ENCODE measurements at places on chromosomes 7 and 10.

GRCh38 chr7:121447911-121448300 lies 51.8 kb upstream of the FAM3C start:
- peak; percentile 16 for DNase-seq

GRCh38 chr7:4151926-4152549 lies 530.1 kb upstream of the FOXK1 start:
- DNase-seq, result no peak

- DNase-seq, result no peak
Measured at GRCh38 chr10:93272884-93273675, 199.4 kb downstream of the CYP26A1 start.

- DNase-seq, result no peak
Measured at GRCh38 chr10:86979977-86980448, 11.7 kb downstream of the ADIRF start.

- no peak for DNase-seq
Measured at GRCh38 chr7:33697616-33698015, 207.7 kb upstream of the BMPER start.

DNA sequence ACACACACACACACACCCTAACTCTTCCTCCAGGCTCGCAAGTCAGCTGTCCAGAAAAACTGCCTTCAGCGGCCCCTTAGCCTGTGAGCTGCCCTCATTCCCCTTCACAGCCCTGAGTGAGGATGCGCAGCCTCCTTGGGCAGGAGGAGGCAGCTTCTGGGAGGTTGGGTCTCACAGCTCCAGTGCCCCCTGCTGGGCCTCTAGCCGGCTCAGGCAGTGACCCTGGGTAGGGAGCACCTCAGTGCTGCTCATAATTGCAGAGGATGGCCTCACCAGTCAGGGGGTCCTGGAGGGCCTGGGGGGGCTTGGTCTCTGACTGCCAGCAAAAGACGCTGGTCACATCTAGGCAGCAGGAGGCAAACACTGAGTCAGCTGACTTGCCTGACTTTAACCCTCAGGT lies 43.7 kb downstream of the ZNF273 start:
- DNase-seq, result no peak

DNA sequence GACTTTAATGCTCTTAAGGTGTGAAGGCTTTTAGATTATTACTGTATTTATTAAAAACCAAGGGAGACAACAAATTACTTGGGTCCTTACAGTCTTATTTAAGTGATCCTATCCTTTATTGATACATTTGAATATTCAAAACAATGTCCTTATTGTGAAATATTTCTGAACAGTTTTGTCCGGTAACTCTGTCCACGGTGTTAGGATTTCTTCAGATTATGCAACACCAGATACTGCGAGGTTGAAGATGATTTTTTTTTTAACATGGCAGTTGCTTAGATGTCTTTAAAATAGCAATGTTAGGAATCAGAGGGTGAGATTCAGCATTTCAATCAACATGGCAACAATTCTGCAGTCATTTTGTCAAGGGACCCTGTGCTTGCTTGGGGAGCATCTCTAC lies 176.5 kb downstream of the CSTF2T start:
- DNase-seq, result no peak

DNA sequence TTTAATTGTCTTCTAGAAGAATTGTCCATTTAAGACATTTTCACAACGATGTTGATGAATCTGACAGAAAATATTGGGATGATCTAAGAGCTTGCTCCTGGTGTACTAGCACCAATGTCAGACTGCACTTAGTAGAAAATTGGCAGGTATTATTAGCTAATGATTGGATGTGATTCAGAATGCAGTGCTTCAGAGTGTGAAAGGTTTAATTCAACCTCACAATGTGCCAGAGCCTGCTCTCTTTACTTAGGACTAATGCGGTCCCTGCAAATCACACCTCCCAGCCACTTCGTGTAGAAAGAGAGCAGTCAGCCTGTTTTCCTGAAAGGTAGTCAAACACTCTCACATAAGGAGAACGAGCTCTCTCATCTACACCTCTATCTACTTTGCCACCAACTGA lies 197.5 kb downstream of the ZNF438 start:
- DNase-seq, result no peak

DNA sequence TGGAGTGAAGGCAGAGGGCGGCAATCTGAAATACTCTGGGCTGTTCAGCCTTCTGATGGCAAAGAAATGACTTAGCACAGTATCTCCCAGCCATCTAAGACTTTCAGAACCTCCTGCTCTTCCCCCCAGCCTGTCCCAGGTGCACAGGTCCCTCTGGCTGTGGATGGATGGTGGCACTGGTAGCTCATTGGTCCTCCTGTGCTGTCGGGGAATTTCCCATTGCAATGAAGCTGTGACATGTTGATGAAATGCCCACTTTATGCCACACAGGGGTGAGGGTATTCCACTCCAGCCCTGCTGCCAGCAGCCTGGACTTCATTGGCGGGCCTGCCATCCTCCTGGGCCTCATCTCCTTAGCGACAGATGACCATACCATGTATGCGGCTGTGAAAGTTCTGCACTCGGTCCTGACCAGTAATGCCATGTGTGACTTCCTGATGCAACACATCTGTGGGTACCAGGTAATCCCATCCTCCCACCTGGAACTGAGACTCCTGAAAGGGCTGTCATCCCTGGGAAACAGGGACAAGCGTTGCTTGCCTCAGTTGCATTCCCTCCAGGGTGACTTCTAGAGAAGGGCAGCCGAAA lies 105.9 kb downstream of the WDFY4 start:
- no peak for DNase-seq

- DNase-seq, result no peak
Measured at GRCh38 chr10:33129996-33130386, 172.0 kb upstream of the ITGB1 start.

GRCh38 chr7:139916717-139917395 lies 87.8 kb downstream of the TBXAS1 start:
- DNase-seq, result no peak

- DNase-seq, result no peak
Measured at GRCh38 chr7:2941216-2941859, 97.2 kb upstream of the GNA12 start.

DNA sequence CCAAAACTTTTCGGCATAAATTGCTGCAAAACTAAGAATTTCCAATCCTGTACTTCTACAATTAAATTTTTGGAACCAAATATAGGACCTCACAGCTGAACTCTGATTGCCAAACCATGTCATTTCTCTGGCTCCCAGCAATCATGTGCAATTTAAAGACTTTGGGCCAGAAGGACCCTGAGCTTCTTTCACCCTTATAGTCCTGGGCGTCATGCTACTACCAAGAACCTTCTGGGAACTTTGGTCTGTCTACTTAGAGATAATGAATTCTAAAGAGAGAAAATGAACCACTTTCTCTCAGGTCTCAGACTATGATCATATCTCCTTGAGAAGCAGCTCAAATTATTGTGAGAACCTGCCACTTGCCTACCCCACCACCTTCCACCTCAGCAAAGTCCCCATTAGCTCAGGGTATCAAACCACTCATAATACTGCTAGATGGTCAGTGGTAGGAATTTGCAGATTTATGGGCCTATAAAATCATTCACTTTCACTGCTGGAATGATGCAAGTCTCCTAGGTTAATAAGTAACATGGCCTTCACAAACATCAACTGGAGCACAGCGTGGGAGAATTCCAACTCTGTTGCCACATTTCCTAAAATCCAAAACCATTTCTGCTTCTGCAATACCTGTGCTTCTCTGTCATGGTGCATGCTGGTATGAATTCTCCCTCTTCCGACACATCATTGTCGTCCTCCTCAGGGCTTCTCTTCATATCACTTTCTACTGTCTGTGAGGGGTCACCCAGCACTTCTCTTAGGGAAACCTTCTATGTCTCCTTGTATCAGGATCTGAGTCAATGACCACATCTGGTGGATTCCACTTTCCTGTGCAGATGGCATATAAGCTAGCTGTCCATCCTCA lies 6.6 kb upstream of the WDR91 start:
- DNase-seq, result no peak

DNA sequence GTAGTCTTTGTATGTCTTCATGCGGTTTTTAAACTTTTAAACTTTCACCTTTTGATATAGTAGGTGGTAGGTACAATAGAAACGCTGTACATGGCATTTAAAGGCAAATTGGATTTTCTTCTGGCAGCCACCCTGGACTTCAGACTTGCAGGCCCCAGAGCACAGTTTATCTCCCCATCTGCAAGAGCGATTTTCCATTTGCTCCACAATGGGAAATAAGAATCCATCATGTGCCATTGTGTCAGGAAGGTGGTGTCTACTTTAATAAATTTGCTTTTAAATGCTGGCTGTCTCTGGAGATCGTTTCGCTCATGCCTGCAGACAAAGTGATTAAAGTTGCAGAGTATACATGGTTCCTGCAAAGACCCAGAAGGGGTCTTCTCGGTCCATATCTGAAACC lies 38.9 kb downstream of the UNC5B start:
- DNase-seq, result no peak
